ENCODE measurements at places on chromosomes 3 and 15.

DNA sequence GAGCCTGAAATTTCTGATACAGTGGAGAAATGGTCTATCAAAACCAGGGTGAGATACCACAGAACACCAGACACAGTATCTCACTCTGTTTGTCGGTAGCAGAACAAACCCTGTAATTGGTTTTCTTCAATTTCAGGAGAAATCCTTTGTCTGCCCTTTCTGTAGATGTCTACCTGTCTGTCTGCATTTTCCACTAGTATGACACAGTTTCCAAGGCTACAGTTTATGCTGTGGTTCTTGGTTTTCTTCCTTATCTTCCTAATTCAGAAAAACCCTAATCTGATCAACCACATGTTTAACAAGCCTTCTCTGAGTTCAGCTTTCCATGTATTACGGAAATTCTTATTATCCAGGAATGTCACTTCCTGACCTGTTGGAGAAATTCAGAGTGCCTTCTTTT, 70.8 kb downstream of the SCN11A start:
- DNase-seq = no peak

- DNase-seq = no peak
Observed at GRCh38 chr3:139119331-139120025, 74.8 kb upstream of the PRR23C start.

GRCh38 chr3:77188210-77188609, 148.3 kb downstream of the ROBO2 start:
- DNase-seq = no peak

DNA sequence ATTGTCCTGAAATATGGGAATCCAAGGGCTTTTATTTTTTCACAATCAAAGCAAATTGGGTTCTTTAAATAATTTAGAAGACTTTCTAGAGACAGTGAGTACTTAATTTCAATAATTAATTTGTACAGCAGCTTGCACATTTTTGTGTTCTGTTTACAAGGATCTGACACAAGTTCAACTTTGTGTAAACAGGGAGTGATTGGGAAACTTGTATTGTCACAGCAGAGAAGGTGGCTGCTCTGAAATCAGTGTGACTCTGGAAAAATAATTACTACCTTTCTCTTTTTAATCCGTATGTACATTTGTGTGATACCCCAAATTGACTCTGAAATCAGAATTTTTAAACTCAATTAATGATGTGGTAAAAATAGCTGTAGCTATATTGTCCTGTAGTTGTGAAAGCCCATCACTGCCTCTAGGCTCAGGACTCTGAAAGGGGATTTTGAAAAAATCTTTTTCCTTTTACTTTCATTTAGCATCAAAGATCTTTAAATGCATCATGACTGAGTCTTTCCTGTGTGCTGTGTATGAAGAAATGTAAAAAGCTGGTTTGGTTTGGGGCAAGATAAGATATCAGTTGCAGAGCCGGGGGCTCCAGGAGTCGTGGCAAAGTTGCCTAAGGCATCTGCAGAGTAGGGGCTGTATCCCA, 45.1 kb downstream of the MFSD1 start:
- DNase-seq = no peak

GRCh38 chr3:125200731-125201139, 11.8 kb downstream of the SLC12A8 start:
- DNase-seq = no peak

GRCh38 chr15:60589253-60589652, 110.3 kb upstream of the ICE2 start:
- DNase-seq = no peak

DNA sequence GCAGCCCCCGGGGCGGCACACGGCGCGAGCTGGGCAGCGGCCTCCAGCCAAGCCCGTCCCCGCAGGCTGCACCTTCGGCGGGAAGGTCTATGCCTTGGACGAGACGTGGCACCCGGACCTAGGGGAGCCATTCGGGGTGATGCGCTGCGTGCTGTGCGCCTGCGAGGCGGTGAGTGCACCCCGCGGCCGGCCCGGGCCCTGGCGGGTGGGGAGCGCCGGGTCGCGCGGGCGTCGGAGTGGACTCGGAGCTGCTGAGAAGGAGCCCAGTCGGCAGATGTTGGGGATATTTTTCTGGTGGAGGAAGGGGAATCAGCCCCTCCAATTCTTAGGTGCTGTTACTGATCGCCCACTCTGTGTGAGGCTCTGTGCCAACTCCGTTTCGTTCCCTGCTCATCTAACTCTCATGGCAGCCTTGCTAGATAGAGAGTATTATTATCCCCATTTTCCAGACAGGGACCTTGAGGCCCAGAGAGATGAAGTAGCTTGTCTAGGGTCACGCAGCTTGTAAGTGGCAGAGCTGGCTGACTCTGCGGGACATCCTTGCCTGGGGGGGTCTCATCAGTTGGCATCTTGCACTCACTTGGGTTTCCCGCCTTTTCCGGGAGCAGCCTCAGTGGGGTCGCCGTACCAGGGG, 890 bp downstream of the CHRD start:
- no peak for DNase-seq

DNA sequence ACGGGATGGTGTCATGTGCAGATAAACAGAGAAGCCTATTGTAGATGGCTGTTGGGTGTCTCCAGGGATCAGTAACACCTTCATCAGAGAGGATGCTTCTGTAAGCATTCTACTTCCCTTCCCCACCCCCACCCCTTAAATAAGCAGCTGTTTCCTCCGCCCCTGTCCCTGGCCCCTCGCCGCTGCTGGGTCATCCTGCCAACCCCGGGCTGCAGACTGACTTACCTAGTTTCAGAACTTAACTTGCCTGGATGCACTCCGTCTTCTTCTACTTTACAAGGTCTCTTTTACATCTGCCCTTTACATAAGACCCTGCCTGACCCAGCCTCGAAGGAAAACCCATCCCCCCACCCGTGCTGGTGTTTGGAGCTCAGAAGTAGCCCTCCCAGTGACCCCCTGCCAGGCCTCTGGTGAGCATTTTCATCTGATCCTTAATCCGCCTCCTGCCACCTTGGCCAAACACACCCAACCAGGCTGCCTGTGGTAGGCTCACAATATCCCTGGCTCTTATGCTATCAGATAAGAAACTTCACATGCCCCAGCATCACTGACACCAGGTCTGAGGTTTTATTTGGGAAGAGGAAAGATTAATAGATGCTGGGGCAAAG, 103.0 kb upstream of the HES1 start:
- DNase-seq = no peak

GRCh38 chr3:16407366-16407765, 106.1 kb downstream of the RFTN1 start:
- DNase-seq = no peak

GRCh38 chr3:124805671-124806070, 75.4 kb downstream of the UMPS start:
- DNase-seq = no peak

DNA sequence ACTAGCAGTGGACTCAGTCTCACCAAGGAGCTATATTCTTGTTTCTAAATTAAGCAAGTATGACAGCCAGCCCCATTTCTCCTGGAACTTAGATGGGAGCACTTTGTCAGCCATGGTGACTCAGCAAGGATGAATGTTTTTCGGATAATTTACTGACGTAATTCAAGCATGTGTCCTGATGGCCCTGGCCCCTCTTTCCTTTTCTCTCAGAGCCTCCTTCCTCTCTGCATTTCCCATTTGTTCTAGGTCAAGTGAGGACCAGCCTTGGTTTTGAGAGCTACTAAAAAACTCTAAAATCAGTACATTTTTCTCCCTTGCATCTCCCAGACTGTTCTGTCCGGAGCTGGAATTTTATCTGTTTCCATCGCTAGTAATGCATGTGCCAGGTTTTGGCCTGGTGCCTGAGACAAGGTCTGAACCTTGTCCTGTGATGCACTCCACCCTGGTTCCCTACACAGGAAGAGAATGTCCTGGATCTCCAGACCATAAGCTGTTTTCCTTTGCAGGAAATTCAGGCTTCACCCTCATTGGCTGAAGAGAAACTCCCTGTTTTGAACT, 256.6 kb upstream of the ROPN1 start:
- no peak for DNase-seq

DNA sequence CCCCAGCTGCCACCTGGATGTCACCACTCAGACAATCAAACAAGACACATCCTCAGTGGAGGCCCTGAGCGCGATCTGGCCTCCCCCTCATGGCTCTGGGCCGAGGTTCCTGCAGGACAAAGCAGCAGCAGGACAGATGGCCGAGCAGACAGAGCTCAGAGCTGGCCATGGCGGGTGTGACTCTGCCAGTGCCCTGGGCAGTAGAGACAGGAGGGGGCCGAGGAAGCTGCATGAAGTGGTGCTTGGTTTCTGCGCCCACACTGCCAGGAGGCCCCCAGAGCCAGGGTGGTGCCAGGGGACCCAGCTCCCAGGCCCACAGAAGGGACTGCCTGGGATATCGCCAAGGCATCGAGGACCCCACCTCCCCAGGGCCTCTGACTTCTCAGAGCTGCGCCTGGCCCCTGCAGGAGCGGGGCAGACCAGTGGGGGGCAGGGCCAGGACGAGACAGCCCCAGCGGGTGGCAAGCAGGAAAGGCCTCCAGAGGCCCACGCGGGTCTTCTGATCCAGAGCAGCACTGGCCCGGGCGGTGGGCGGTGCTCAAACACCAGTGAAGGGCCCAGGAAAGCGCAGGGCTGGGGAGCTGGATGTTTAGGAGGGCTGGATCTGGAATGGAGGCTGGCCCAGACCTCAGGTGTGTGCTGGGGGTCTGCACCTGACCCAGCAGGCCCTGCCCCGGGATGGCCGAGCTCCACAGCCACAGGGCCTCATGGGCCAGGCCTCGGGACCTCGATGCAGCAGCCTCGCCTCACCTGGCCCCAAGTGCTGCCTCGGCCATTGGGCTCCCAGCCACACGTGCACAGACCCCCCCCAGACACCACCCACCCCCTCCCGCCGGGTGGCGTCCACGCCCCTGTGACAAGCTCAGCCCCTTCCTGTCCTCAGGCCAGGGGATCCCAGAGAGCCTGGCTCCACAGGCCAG, 76.0 kb downstream of the GOLGA8G start:
- peak; percentile 42 for DNase-seq

- no peak for DNase-seq
Observed at GRCh38 chr15:39543651-39544050, 37.2 kb upstream of the THBS1 start.

DNA sequence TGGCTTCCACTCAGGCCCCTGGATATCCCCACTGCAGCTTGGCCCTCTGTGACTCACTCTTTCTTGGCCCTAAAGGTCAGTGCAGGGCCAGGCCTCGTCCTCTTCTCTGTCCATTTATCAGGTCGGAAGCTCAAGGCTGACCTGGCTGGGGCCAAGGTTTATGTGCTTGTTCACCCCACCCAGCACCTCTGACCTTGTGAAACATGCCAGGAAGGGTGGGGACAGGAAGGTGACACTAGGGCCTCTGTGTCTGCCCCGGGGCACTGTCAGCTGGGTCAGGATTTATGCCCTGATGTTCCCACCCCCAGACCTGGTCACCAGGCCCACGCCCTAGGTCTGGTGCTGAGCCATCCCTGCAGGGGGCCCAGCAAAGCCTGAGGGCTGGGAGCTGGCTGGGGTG, 103.8 kb downstream of the FBLN2 start:
- DNase-seq = no peak

- no peak for DNase-seq
Observed at GRCh38 chr15:34341381-34342212, 1.3 kb downstream of the NOP10 start.

DNA sequence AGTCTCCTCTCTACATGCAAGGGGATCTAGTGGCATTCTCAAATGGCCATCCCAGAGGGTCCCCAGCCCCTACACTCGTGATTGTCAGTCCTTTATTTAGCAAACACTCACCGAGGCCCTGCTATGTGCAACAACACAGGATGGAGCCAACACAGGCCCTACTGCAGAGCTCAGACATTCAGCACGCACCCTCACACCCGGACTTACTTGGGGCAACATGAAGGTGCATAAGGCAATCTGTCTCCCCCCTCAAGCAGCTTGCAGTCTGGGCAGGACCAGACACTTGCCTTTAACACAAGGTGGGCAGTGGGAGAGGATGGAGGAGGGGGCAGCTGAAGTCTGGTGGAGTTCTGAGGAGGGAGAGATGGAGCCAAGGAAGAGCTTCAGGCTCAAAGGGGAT, 258.4 kb downstream of the XXYLT1 start:
- DNase-seq = peak; percentile 11

- no peak for DNase-seq
Observed at GRCh38 chr15:101347454-101347853, 52.4 kb upstream of the SNRPA1 start.

DNA sequence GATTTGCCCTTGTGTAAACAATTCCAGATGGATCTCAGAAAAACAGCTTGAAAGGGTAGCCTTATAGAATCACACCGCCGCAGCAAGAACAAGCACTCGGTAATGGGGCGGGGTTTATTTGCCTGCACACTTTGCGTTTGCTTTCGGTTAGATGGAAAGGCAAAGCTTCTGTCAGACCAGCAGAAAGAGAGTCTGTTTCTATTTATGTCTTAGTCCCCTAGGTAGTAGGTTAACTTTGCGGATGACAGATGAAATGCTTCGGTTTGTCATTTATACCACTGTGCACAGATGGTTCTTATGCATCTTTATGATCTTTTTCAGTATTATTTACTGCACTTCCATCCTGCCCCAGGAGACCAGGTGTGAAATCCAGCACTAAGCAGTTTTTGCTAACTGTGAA, 62.2 kb downstream of the PYDC2 start:
- DNase-seq = no peak

GRCh38 chr3:46163556-46164041, 44.5 kb downstream of the CCR1 start:
- DNase-seq = no peak

DNA sequence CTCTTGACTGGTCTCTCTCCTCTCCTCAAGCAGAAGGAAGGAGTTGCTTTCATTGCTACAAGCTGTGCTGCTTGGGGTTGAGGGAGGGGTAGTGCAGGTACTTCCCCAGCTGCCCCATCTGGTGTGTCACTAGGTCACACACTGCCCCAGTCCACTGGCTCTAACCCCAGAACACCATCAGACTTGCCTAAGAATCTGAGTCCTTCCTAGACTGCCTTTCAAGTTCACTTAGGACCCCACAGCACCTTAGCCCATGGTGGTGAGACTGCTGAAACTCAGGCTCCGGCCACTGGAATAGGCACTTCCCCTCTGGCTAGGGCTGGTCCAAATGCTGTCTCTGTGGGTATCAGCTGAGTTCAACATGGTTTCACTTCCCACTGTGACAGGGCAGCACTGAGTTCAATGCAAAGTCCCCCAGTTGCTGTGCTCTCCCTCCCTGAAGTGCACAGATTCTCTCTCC, 279.7 kb upstream of the GOLGA6L4 start:
- no peak for DNase-seq

- no peak for DNase-seq
Observed at GRCh38 chr3:105629718-105630117, 239.1 kb downstream of the CBLB start.

- DNase-seq = peak; percentile 86
Observed at GRCh38 chr3:197029511-197030167, at the start of gene MELTF. Gene MELTF (minus strand): TSS chr3:197029817. CDS start chr3:197029702, 115 bp downstream.

- DNase-seq = no peak
Observed at GRCh38 chr3:108130701-108131474, 40.1 kb upstream of the CD47 start.

- no peak for DNase-seq
Observed at GRCh38 chr3:31800436-31800835, 180.6 kb downstream of the OSBPL10 start.

Measured in right forelimb (tissue), 1 donor.